ENCODE measurements at places on chromosomes 2 and 18.

- DNase-seq, result no peak
Measured at GRCh38 chr2:27569398-27569797, 13.4 kb upstream of the ZNF512 start.

GRCh38 chr2:149152469-149152953 is 114.0 kb downstream of the LYPD6B start:
- DNase-seq, result peak; percentile 39

DNA sequence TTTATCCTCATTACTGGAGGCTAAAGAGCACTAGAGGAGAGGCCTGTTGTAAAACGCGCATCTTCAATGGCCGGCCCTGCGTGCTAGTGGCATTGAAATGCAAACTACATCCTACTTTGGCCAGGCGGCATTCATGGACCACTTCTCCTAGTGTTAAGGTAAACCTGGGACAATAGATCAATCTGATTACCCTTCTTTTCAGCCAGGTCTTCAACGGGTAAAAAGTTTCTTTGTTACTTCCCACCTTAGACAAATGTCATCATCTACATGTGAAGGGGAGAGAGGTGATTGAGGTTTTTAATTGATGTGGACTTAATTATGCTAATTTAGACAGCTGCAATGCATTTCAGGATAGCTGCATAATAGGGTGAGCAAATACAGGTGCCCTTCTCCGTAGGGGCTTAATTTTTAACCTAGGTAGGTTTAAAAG is 628.0 kb downstream of the ZEB2 start:
- no peak for DNase-seq

- peak; percentile 25 for DNase-seq
Measured at GRCh38 chr2:25030702-25031101, 11.2 kb upstream of the EFR3B start.

- no peak for DNase-seq
Measured at GRCh38 chr2:62305421-62306176, 109.7 kb downstream of the B3GNT2 start.

- no peak for DNase-seq
Measured at GRCh38 chr2:107072150-107072940, 186.4 kb upstream of the ST6GAL2 start.

All from GM04503 (cell line).